ENCODE measurements at places on chromosomes 3 and 15.

DNA sequence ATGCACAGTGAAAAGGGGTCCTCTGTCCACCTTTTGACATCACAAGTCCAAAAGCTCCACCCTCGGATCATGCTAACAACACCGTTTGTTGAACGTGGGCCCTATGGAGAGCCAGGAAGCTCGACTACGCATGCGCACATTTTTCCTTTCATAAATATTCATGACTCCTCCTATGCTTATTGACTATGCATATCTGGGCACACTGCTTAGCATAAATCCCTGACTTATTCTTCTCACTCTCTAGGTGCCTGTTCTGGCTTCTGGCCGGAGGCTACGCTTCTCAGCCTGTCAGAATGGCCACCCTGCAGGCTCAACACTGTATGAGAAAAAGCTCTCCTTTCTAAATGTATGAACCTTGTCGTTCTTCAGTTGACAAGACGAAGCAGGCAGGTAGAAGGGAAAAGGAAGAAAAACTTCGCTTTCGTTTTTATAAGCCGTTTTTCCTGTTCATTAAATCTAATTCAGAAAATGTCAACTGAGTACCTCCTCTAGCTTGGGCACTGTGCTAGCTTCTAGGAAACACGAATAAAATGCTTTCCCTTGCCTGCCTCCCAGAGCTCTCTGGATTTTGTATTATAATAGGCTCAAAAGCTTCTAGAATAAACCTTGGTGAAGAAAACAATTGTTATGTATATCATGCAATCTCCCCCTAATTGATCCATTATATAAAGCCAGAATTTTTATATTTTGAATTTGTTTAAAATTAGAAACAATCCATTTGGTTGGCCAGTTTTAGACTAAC is 207.7 kb downstream of the ATP10A start:
- DNase-seq, result no peak

DNA sequence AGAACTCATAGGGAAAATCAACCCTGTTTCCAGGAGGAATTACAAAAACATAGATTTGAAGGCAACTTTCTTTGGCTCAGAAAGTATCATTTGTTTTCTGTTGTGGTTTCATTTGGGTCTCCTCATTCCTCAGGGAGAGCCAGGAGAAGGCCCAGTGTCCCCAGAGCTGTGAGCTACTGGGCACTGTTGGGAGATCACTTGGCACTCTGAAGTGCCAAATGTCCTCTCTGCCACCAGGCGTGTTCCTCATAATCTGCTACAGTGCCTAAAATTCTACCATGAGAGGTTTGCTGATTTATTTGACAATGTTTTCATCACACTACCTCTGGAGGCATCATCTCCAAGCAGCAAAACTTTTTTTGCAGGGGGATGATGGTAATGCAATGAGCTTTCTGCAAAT is 17.4 kb upstream of the TNFAIP8L3 start:
- no peak for DNase-seq

- peak; percentile 38 for DNase-seq
Observed at GRCh38 chr3:133525435-133525834, 48.1 kb upstream of the CDV3 start.

DNA sequence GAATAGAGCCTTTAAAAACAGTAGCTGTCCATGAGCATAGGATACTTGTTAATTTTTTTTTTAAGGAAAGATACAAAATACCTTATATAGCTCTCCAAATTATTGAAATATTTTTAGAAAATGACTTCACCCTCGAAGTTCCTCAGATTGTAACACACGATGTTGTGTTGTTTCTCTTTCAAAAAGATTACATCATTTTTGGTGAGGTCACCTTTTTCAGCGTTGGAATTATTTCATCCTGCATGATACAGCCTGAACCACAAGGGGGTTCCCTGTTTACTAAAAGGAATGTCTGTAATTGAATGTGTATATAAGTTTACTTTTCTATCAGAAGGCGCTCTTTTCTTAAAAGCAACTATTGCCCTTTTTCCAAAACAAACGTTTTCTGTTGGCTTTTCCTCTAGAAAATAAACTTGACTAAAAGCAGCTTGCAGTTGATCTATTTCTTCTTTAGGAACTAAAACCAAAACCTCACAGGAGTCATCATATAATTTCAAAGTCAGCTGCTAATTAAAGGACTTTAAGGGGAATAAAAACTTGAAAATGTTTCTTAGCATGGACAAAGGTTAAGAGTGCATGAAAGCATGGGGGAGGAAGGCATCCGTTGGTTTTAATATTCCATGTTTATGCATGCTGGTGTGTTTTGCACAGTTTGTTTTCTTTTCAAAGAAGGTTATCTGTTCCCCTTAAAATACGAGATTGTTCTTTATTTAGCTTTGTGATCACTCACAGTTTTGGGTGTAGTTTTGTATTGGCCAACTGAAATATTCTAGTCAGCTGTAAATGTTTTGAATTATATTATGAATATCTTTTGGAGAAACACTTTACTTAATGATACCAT is 29.4 kb downstream of the LYSMD4 start:
- DNase-seq, result peak; percentile 95

DNA sequence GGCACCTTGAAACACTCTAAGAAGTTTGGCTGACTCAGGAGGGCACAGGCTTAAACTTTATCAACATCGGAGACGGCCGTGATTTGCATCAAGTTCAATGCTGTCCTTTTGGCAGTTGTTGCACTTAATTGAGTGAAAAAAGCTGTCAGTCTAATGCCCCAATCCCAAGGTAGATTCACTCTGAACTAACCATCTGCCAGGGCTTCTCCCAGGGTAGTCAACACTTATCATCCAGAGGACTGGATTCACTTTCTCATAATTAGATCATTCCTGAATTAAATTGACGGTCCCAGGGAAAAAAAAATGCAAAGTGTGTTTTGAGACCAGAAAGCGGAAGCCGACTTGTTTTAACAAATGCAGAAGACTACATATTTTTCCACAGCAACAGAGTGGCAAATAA is 28.5 kb downstream of the RORA start:
- DNase-seq, result no peak

- no peak for DNase-seq
Observed at GRCh38 chr15:45372041-45372995, 6.0 kb downstream of the GATM start.

- DNase-seq, result no peak
Observed at GRCh38 chr15:74529921-74530320, 11.1 kb upstream of the ARID3B start.

DNA sequence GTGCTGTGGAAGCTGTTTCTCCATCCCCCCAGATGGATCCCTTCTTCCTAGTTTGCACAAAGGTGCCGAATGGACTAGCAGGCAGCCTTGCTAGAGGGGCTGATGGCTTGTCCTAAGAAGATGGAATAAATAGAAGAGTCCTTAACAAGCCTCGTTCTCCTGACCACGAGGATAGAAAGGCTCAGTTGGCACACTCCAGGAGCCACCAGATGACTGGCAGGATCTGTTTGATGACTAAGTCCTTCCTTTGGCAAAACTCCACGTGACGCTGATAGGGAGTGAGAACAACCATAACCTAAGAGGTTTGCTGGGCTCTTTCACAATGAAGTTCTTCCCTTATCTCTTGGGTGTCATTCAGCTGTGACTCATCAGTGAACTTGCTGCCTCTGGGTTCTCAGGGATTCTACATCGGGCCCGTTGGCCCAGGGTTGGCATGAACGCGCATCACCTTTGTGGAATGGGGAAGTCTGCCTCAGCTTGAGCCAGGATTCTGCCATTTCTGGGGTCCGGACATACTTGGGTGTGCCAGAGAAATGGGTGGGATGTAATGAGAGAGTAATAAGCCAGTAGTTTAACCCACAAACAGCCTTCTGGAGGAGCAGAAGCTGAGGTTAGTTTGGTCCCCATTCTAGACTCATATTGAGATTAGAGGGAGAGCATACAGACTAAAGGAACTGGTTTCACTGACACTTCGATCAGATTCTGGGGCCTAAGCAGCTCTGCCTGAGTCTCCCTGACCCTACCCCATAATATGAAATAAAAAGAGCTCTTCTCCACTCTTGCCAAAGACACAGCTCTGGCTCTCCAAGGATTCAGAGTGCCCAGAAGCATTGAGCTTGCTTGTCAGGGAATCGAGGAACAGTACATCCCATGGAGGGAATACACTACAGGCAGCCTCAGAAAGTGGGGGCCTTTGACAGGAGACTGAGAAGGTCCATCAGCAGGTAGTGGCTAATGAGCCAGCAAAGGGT is 2.0 kb upstream of the MELTF start:
- peak; percentile 36 for DNase-seq

- no peak for DNase-seq
Observed at GRCh38 chr15:40893019-40893670, 1.1 kb upstream of the VPS18 start.

- DNase-seq, result no peak
Observed at GRCh38 chr3:176856721-176857120, 340.6 kb downstream of the TBL1XR1 start.

DNA sequence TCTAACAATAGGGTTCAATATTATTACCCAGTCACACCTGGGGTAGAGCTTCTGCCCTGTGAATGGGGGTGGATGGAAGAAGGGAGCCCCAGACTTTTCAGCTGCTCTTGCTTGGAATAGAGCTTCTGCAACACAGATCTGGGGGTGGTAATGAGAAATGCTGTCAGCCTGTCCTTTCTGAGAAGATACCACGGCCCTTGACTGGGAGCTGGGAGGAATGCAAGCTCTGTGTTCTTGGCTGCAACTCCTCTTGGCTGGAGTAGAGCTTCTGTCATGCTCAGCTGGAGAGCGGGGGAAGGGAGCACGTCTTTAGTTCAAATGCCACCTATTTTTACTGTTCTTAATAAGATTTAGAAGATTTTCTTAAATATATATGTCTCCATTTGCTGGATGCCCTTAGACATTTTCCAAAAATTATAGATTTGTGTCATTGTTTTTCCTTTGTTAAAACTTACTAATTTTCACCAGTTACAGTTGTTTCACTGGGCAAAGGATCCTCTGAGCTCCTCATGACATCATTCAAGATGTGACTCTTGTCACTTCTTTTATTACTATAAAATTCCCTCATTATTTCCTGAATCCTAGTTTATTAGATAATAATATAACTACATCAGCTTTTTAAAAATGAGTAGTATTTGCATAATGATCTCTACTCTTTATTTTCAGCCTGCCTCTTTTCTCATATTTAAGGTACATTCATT is 180.0 kb upstream of the TGFBR2 start:
- no peak for DNase-seq

DNA sequence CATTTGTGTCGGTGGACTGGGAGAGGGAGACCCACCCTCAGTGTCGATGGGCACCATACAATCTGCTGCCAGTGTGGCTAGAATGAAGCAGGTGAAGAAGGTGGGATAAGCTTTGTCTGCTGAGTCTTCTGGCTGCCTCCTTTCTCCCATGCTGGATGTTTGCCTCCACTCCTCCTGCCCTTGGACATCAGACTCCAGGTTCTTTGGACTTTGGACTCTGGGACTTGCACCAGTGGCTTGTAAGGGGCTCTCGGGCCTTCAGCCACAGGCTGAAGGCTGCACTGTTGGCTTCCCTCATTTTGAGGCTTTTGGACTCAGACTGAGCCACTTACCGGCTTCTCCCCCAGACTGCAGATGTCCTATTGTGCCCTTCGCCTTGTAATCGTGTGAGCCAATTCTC is 23.6 kb upstream of the OSBPL11 start:
- DNase-seq, result no peak

GRCh38 chr3:157300094-157300493 is 136.6 kb upstream of the PTX3 start:
- no peak for DNase-seq

- DNase-seq, result no peak
Observed at GRCh38 chr15:95565690-95566089, 764.8 kb upstream of the NR2F2 start.

GRCh38 chr3:172127929-172128580 is 88.7 kb downstream of the FNDC3B start:
- DNase-seq, result no peak

DNA sequence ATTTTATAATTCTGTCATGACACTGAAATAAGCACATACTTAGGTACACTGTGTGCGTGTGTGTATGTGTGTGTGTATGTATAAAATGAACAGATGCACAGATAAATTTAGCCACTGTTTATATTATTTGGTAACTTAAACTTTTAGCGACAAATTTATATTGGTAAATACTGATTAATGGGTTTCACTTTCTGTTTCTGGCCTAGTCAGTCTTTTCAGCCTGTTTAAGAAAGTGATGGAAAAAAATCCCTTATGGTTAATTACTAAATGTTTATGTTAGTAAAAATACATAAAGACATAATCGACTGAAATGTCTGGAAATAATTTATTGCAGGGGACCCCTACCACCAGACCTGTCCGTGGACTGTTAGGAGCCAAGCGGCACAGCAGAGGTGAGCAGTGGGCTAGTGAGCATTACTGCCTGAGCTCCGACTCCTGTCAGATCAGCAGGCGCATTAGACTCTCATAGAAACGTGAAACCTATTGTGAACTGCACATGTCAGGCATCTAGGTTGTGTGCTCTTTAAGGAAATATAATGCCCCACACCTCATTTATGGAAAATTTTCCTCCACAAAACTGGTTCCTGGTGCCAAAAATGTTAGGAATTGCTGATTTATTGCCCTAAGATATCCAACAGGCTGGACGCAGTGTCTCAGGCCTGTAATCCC is 717.4 kb downstream of the SI start:
- DNase-seq, result no peak

All from NAMALWA (cell line).